ENCODE measurements at places on chromosomes 7 and 10.

DNA sequence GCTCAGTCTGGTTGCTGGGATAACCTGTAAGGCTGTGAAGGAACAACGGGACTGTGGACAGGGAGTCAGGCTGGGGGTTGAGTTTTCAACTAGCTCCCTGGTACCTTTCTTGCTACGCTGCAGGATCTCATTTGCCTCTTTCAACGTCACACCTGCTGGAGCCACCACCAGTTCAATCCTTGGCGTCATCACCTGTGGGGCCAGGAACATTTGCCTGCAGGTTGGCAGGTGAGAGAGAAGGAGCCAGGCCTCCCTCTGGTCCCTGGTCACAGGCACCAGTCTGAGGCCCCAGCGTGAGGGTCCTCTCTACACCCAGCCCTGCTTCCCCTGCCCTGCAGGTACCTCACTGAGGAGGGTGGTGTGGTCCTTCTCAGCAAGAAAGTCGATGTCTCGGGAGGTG, 9.8 kb downstream of the IMPDH1 start:
- H3K4me1 ChIP-seq = peaks cover 20% of the 10 kb centered on the region
- peaks cover 66% of the 10 kb centered on the region for H3K36me3 ChIP-seq
- H3K4me3 ChIP-seq = no peak overlapping the region
- DNase-seq = no peak

GRCh38 chr10:108187408-108188012, 1023.0 kb upstream of the SORCS1 start:
- no peak overlapping the region for H3K27ac ChIP-seq
- no peaks in the 10 kb centered on the region for H3K27me3 ChIP-seq
- no peaks in the 10 kb centered on the region for H3K4me1 ChIP-seq

DNA sequence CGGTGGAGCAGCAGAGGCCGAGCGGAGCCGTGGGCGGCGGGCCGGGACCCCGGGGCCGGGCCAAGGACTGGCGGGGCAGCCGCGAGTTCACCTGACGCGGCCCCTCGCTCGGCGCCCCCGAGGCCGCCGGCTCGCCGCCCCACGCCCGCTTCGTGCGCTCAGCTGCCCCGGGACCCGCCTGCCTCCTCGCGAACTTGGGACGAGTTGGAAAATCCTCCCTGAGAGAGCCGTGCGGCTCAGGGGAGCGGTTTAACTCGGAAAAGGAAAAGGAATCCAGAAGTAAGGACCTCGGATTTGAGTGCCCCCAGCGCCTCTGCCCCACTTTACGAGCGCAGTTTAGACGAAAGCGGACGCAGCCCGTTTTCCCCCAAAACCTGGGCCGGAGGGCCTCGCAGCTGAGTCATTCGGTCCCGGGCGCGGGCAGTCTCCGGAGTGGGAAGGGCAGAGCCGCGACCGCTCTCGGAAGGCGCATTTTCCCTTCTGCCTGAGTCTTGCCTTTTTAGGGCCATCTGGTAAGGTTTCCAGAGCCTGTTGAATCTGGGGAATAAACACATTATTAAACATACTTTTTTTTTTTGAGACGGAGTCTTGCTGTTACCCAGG, 744 bp downstream of the CREM start:
- peak; percentile 54 for DNase-seq
- H3K4me1 ChIP-seq = peaks cover 52% of the 10 kb centered on the region
- H3K27ac ChIP-seq = peak overlapping the region; percentile 98
- peak overlapping the region; percentile 90 for H3K4me3 ChIP-seq
- H3K27me3 ChIP-seq = no peaks in the 10 kb centered on the region

GRCh38 chr7:36752026-36752711, 27.9 kb upstream of the AOAH start:
- H3K4me1 ChIP-seq = peaks cover 19% of the 10 kb centered on the region
- no peak overlapping the region for H3K4me3 ChIP-seq
- peaks cover 6% of the 10 kb centered on the region for H3K27me3 ChIP-seq
- no peak for DNase-seq
- no peak overlapping the region for H3K27ac ChIP-seq
- peaks cover 6% of the 10 kb centered on the region for H3K36me3 ChIP-seq

DNA sequence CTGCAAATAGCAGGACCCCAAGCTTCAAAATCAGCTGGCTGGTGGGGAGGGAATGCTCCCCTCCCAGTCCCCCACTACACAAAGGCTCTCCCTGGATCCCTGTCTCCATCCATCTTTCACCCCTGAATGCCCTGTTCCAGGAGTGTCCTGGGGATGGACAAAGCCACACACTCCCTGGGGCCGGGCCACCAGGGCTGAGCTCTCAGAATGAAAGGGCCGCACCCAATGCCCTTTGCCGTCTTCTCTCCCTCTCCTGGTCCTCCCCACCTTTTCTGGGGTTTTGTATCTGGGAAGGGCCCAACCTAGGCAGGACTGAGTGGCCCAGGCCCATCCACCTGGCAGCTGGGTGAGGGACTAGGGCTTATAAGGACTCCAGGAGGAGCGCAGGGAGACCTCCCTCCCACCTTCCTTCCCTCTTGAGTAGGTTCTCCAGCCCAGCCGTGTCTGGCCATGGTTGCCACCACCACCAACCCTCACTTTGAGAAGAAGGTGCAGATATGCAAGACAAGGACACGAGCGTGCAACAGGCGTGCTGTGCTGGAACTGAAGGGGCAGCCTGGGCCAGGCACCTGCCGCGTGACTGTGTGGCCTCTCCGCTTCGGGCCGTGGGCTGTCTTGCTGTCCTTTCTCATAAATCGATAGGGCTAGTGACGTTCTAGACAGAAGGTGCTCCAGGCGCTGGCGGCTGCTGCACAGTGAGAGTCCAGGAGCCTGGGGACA, 157.1 kb downstream of the TCERG1L start:
- DNase-seq = no peak
- no peak overlapping the region for H3K4me3 ChIP-seq
- peaks cover 5% of the 10 kb centered on the region for H3K27me3 ChIP-seq
- H3K4me1 ChIP-seq = no peaks in the 10 kb centered on the region
- H3K36me3 ChIP-seq = no peaks in the 10 kb centered on the region

- H3K36me3 ChIP-seq = peaks cover 34% of the 10 kb centered on the region
- H3K27me3 ChIP-seq = no peaks in the 10 kb centered on the region
- no peak for DNase-seq
- H3K27ac ChIP-seq = no peak overlapping the region
Observed at GRCh38 chr7:5682551-5683279, 98.7 kb downstream of the RNF216 start.

All from activated T-helper 2 cell treated with anti-CD3 and anti-CD28 coated beads, Interferon-gamma antibody, Interleukin-2, Interleukin-4, amounts not matched to agents 10 μg/mL and 5 μg/mL and 100 μg/mL, durations not matched to agents 14 hours and 24 hours and 36 hours (primary cell).